Activated naive CD4-positive, alpha-beta T cell treated with anti-CD3 and anti-CD28 coated beads, Interleukin-2, amount 10 ng/mL, durations not matched to agents 5 hours and 36 hours (primary cell): ENCODE measurements at places on chromosomes 6 and 20. TPM values are rescaled to one million over a fixed set of nuclear protein-coding genes. Genes with fewer than 3 reads are reported as not detected.

Gene COL10A1
- not detected for total RNA-seq

Gene BPIFA2
- not detected for total RNA-seq

Gene RIPOR3
- not detected for total RNA-seq

Gene SOX4
- total RNA-seq: 0.66 TPM

Gene ASIP
- not detected for total RNA-seq

Gene MATN4
- total RNA-seq: not detected
